ENCODE measurements at places on chromosomes 7 and 10. TPM values are rescaled to one million over a fixed set of nuclear protein-coding genes. Genes with fewer than 3 reads are reported as not detected.

DNA sequence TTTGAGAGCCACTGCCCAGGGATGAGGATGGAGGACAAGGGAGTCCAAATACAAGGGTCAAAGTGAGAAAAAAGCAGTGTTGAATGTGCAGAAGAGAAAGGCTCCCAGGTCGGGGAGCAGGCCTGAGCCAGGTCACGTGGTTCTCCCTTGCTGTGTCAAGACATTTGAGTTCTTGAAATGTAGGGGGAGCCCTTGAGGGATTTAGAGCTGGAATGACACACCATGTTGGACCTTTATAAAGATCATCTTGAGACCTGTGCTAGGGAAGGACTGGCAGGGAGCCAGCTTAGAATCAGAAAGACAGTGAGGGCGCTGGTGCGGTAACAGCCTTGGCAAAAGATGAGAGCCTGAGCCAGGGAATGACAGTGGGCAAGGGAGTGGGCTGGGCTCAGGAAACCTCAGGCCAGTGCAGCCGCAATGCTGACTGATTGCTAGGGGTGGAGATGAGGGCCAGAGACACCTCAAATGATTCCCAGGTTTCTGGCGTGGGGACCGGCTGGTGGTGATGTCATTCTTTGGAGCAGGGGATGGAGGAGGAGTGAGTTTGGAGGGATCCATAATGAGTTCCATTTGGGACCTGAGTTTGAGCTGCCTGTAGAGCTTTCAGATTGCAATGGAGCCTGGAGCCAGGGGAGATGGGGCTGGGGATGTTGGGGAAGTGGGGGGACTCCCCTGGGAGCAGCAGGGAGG is 120.1 kb downstream of the PTPN20 start:
- peak; percentile 4 for DNase-seq

- DNase-seq: no peak
Measured at GRCh38 chr10:121262774-121263430, 335.3 kb downstream of the FGFR2 start.

DNA sequence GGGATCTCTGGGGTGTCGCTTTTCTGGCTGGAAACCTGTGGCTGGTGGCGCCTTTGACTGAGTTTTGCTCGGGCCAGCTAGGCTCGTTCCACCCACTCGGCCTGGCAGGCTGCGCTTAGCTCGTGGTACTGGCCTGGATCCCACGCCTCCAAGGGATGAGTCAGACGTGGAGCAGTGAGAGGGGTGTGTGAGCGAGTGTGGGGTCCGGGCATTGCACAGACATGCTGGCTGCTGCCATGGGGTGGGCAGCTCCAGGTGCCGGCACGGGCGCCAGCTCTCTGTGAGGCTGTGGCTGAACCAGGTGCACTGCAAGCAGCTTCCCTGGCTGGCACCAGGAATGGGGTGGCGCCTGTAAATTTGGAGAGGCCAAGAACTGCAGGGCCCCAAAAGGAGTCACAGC is 63.1 kb upstream of the CACNA2D1 start:
- no peak for DNase-seq

DNA sequence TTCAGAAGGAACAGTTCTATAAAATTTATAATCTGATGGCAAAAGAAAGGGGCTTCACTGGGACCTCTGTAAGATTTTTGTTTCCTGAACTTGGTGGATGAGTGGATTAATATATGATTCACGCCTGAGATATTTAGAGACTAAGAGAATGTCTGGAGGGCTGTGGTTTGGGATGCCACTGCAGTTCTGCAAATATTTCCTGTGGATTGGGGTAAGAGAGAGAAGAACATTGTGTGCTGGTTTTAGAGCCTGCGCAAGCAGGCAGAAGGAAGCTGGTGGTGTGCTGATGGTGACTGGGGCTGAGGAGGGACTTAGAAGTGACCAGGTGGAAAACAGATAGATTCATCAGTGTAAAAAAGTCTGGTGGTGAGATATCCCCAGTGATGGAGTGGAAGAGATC is 87.0 kb downstream of the SUGCT start:
- no peak for DNase-seq

DNA sequence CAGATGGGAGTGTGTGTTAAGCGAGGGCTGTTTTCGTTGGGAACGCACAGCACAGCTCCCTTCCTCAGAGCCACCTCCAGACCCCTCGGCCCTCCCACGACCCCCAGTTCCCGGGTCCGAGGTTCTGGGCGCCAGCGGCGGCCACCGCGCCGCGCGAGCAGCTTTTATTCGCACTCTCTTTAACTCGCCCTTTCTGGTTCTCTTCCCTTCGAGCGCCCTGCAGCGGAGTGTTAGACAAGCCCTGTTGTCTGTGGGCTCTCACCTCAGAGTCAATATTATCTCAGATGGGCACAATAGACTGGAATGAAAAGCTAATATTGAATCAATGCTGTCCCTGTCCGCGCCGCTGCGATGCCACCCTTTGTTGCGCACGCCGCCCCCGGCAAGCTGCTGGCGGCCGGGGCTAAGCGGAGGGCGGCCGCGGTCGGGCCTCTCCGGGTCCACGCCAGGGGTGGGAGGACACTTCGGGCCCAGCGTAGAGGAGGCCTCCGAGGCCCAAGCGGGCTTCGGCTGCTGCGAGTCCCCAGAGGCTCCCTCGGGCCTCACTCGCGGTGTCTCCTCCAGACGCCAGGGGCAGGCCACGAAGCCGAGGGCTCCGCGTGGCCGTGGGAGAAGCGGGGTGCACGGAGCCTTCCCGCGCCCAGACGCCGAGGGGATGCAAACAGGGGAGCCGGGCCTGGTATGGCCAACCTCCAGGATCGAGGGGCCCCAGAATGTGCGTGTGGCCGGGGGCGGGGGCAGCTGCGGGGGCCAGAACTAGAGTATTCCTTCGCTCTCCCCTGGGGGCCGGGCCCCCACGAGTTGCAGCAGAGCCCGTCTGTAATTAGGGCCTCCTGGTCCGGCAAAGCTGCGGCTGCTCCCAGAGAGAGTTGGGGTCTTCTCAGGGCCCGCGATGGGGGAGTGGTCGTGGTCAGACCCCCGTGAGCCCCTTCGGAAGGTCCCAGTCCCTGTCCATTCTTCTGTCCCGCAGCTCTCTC is 7.9 kb upstream of the EMX2 start:
- DNase-seq: no peak

DNA sequence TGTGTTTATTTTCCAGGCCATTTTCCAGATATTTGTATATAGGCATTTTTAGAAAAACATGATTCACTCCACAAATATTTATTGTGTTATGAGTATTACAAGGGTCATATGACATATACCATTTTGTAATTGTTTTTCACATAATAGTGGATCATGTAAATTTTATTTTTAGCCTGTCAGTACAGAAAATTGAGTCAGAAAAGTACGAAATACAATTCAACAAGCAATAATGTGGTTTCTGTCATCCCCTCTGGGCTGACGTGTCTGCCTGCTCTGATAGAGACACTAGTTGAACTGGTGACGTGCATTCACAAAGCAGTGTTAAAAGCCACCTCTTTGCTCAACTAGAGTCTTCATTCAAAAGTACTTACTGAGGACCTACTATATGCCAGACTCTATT is 97.9 kb upstream of the STEAP1B start:
- no peak for DNase-seq

DNA sequence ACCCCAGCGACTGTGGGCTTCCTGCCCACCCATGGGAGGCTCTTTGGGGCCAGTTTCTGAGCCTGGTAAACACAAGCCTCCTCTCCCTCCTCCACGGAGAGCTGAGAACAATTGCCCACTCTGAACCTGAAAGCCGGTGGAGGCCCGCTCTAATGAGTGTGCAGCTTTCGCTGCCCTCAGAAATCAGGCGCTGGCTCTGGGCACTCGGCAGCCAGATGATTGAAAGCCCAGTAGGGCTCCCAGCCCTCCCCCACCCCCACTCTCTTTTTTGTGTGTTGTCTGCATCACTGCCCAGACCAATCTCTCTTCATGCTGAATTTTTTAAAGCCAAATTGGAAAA is 438.9 kb downstream of the RPS24 start:
- DNase-seq: no peak

DNA sequence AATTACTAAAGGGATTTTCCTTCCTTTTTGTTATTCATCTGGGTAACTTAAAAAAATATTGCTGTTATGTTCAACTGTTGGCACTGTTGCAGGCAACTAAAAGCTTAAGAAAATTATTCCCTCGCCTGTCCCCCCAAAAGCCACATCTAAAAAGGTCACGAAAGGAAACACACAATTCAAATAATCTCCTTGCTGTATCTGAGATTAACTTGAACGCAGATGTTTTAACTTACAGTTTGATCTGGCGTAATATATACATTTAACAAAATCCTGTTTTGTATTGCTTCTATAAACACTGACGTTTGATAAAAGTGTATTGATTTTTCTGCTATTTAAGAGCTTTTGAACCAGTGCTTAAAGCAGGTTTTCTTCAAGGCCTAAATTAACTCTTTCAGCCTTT is 432.1 kb downstream of the SUGCT start:
- no peak for DNase-seq

SPDYE6 gene
- polyA plus RNA-seq: 0.10 TPM

BLNK gene
- 5.0 TPM for polyA plus RNA-seq

TAS2R41 gene
- polyA plus RNA-seq: not detected

CHST15 gene
- 45.3 TPM for polyA plus RNA-seq

Measured in lung (tissue), 17 donors.